ENCODE measurements at places on chromosomes 13 and 19.

DNA sequence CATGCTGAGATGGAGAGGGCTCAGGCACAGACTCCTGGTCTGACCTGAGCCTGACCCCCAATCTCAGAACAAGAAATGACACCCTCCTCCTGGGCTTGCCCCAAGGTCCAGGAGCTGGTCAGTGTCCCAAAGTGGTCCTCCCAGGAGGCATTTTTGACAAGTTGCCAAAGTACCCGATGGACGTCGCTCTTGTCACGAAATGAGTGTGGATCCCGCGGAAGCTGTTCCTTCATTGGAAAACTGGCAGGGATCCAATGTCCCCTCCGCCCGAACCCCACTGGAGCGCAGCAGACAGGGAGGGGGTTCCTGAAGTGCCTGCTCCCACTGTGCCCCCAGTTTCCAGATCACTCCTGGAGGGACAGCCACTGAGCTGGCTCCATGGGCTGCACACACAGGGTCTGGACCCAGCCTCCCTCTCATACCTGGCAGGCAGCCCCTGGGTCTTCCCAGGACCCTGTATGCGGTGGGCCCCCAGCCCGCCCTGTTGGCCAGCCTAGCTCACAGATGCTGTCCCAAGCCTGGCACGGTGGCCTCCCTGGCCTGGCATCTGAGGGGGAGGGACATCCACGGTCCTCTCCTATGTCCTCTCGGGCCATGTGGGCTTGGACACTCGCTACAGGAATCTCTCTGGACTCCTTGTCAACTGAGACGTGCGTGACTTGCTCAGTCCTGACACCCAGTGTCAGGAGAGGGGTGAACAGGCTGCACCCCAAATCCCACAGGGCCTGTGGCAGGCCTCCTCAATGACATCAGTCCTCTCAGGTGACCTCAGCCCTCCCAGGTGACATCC lies 12.8 kb upstream of the ZNF14 start:
- DNase-seq, result no peak

- no peak for DNase-seq
These were observed 350.9 kb upstream of the TMTC4 start for GRCh38 chr13:101025519-101025918.

DNA sequence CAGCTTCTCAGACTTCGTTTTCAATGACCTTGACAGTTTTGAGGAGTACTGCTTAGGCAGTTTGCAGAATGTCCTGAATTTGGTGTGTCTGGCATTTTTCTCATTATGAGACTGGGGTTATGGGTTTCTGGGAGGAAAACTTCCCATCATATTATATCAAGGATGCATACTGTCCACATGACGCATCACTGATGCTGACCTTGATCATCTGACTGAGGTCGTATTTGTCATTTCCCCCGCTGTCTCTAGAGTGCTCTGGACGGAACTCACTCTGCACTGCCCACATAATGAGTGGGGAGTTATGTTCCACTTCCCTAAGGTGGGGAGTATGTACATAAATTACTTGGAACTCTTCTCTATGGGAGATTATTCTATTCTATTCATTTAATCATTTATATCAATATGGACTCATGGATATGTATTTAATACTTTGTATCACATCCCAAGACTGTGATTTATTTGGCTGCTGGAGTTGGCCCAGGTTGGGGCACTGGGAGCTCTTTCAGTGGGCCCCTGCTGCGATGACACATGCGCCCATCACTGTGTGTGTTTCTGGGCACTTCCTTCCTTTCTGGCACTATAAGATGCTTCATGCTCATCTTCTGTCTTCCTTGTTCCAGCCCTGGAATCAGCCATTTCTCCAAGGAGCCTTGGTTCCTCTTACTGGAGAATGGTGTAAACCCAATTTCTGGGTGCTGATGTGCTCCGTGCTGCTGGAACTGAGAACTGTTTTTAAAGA lies 138.6 kb downstream of the MIPEP start:
- DNase-seq, result no peak

DNA sequence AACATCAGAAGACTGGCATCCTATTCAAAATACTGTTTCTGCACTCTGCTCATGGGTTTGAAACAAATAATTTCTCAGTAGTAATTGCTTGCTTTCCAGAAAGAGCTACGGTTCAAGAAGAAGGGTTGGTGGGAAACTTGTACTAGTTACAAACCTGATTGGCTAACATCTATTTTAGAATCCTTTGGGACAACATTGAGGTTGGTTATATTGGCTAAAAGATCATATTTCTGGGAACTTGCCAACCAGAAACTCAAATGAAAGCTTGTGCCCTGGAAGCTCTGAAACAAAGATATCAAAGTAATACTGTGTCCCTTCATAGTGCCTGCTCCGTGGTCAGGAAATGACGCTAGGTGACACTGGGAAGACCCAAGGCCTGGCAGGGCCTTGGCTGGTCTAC lies 141.7 kb downstream of the LACC1 start:
- no peak for DNase-seq
